ENCODE measurements at places on chromosomes 7 and 10.

- DNase-seq = no peak
Observed at GRCh38 chr7:137970253-137970975, 31.5 kb downstream of the CREB3L2 start.

- DNase-seq = no peak
Observed at GRCh38 chr10:12027539-12027938, 15.1 kb downstream of the UPF2 start.

- no peak for DNase-seq
Observed at GRCh38 chr10:12081879-12082557, 13.3 kb downstream of the DHTKD1 start.

DNA sequence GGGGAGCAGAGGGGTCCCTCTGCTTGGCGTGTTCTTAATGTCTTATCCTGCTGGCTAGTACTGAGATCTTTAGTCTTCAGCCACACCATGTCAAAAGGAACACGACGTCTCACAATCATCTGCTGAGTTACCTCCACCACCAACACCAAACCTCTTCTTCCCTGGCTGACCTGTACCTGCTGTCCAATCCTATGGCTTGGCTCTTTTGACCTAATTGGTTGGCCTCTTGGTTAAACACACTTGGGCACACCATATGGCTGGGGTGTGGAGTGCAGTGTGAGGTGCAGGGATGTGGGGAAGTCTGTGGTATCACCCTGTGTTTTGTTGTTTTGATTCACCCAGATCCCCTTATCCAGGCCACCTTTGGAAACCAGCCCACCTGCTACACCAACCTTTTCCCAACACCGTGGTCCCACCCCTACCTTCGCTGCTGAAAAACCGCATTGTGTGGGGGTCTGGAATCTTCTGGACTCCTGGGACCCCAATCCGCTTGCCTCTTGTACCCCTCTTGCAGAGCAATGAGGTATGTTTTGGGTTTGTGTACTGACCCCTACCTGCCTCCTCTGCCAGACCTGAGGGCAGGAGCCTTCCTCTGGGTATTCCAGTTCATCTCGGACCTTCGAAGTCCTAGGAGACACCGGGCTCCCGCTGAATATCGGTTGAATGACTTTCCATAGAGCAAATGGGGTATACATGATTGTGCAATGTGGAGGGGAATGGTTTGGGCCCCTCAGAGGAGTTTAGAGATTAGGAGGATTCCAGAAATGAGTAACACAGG is 2.8 kb upstream of the LBX1 start:
- DNase-seq = no peak

- no peak for DNase-seq
Observed at GRCh38 chr10:76399226-76399625, 967.8 kb downstream of the LRMDA start.

Measured in dorsolateral prefrontal cortex (tissue), 122 donors.